ENCODE measurements at places on chromosomes 1 and 21. TPM values are rescaled to one million over a fixed set of nuclear protein-coding genes. Genes with fewer than 3 reads are reported as not detected.

GRCh38 chr1:212475151-212475550 is 42.4 kb downstream of the NENF start:
- no peaks in the 10 kb centered on the region for H3K4me1 ChIP-seq
- peaks cover 9% of the 10 kb centered on the region for H3K27me3 ChIP-seq
- H3K27ac ChIP-seq = no peak overlapping the region
- no peaks in the 10 kb centered on the region for H3K36me3 ChIP-seq
- no peak overlapping the region for H3K4me3 ChIP-seq
- no peak for DNase-seq

DNA sequence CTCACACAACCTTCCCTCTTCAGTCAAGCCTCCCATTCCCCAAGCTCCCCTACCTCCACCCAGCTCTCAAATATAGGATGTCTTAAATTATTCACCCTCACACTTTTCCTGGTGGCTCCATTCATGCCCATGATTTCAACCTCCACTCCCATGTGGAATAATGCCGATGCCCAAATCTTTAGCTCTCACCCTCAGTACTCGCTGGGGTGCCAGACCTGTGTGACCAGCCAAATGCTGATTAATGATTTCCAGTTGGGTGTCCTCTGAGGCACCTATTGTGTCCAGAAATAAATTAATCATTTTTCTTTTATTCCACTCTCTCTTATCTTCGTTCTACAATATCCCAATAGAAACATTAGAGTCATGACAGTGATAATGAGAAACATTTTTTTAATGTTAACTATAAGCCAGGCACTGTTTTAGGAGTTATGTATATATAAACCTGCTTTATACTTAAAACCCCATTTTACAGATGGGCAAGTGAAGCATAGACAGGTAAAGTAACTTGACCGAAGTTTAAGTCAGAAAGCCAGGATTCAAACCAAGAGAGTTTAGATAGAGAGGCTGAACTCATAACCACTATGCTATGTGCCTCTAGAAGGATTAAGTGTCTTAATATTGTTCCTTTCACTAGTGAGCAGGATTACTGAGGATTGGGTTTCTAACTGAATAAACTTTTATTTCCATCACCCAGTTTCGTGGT is 209.7 kb downstream of the DUSP10 start:
- H3K27ac ChIP-seq = no peak overlapping the region
- H3K4me3 ChIP-seq = no peak overlapping the region
- H3K27me3 ChIP-seq = no peaks in the 10 kb centered on the region
- no peaks in the 10 kb centered on the region for H3K4me1 ChIP-seq
- DNase-seq = no peak

DNA sequence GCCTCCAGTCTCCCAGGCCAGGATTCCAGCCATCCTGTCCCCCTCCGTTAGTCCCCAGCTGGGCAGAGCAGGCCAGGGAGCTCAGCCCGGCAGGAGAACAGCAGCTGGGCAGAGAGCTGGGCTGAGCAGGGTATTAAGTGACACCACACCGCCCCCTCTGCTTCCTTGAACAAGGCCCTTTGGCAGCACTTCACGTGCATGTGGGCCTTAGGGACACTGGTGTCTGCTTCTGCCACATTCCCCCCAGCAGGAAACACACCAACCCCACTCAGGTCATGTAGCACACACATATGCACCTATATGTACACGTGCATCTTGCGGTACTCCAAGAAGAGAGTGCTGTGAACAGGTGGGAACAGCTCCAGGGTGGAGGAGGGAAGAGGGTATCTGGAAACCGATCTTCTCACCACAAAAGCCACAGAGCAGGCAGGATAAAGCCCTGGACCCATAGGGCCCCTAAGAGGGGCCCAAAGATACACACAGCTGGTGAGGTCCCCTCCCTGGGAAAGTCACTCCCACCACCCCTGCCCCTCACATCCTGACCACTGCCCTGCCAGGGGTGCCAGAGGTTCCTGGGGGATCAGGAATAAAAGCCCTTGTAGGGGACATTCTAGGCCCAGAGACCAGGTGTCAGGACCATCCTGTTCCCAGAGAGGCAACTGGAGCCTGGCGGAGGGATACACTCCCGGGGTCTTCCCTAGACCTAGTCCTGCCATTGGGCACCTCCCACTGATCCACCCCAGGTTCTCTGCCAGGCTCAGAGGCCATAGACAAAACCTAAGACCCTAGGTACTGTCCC is 4.5 kb downstream of the EPHA2 start:
- H3K36me3 ChIP-seq = peaks cover 23% of the 10 kb centered on the region
- DNase-seq = no peak
- H3K27ac ChIP-seq = peak overlapping the region; percentile 69
- no peaks in the 10 kb centered on the region for H3K27me3 ChIP-seq
- H3K4me3 ChIP-seq = peak overlapping the region; percentile 9
- H3K4me1 ChIP-seq = peaks cover 34% of the 10 kb centered on the region

The DMRTA2 gene
- 0.20 TPM for total RNA-seq

Data from progenitor cell of endocrine pancreas (in vitro differentiated cells).